BJ (cell line): ENCODE measurements at places on chromosomes 5 and 9. TPM values are rescaled to one million over a fixed set of nuclear protein-coding genes. Genes with fewer than 3 reads are reported as not detected.

GRCh38 chr9:136354592-136355085 lies 8.9 kb downstream of the DNLZ start:
- no peak for DNase-seq

DNA sequence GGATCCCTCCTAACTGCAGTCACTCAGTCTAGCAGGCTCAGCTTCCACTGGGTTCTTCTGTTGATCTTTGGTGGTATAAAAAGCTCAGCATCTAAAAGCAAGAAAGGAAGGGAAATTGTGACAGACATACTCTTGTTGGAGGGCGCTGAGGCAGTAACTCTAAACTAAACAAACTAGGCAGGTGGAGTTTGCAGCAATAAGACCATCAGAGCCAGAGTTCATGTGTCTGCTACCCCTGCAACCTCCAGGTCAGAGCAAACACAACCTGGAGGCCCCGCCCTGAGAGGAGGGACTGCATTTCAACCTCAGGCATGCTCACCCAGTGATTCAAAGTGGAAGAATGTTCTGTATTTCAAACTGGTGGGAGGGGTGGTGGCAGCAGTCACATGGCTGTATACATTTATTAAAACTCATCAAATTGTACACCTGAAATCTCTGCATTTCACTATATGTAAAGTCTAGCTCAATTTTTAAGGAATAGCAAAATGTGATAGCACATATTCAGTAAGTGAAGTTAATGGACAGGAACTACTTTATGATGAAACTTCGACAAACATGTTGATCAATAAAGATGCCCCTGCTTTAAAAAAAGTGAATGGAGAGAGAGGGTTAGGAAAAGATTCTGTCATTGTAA lies 7.1 kb downstream of the ACTL7A start:
- no peak for DNase-seq

DNA sequence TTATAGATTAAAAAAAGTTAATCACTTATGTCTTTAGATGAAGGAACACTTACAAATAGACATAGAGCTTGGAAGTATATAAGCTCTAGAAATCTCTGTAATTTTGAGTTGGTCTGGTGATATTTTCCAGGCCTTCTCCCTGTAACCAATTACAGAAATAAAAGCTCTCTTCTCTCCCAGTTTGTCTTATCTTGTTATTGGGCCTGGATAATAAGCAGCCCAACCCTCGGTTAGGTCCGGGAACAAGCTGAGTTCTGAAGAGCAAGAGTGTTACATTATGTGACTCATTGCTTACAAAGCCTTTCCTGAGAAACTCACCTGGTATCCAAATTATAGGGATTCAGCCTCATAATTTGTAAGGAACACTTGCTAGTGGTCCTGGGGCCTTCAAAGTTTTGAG lies 1146.2 kb downstream of the CDH9 start:
- DNase-seq, result no peak

The SNCB gene
- polyA plus RNA-seq, result not detected in 2 replicates

The ACTL7A gene
- polyA plus RNA-seq, result not detected in 2 replicates

The STING1 gene
- 110 and 194 TPM in 2 replicates for polyA plus RNA-seq

The PCDHB10 gene
- 0.18 and 0.28 TPM in 2 replicates for polyA plus RNA-seq

The RELL2 gene
- polyA plus RNA-seq, result 3.7 and 5.0 TPM in 2 replicates

The SLC28A3 gene
- polyA plus RNA-seq, result 0.27 and 0.42 TPM in 2 replicates
